ENCODE measurements at places on chromosomes 4 and X.

- no peak for DNase-seq
These were observed 81.2 kb downstream of the LIMCH1 start for GRCh38 chr4:41619161-41619560.

DNA sequence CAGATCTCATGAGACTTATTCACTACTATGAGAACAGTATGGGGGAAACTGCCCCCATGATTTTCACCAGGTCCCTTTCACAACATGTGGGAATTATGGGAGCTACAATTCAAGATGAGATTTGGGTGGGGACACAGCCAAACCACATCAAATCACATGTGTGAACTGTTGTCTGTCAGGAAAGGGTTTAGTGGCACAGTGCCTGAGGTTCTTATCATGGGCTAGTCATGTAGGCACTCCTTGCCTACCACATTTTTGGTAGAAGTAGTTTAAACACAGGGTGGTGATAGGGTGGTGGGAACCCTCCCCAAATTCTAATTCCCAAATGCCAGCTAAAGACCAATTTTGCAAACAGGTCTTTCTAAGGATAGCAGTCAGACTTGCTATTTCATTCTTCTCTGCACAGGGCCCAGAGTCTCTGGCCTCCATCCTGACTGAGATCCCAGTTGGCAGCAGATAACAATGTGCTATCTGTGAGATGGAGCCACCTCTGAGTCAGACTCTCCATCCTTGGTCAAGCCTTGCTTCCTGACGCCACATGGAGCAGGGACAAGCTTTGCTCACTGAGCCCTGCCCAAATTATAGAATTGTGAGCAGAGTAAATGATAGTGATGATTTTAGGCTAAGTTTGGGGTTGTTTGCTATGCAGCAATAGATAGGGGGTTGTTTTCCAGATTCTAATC, 33.5 kb upstream of the SETD7 start:
- DNase-seq, result no peak

DNA sequence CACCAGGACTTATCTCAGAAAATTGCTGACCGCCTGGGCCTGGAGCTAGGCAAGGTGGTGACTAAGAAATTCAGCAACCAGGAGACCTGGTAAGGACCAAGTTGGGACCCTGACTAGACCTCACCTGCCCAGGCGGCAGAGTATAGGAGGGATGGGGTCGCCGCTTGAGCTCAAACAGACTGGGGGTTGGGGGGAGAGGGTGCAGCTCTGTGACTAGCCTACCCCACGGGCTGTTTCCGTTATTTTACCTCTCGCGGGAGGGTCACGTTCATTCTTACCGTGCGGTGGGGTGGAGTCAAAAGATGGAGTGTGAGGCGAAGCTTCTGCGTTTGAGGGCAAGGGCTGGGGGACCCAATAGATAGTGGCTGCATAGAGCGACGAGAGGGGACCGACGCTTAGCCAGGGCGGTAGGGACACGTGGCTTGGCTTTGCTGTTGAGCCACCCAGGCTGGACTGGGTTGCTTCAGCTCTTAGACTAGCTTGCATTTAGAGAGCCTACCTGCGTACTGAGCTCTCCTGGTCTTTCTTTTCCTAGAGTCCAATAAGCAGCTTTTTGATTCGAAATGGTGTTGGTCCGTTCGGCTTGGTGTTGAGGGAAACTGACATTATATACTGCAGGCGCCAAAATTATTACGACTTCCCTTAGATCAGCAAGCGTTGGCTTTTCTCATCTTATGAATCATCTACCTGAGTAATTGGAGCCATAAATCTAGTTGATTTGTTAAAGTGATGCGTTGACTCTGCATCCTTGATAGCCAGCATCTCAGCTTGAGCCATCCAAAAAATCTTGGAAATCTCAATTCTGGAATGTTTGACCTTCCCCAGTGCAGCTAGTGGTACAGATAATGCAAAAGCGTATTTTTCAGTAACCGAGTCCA, 591 bp downstream of the PRPS1 start:
- DNase-seq, result no peak

DNA sequence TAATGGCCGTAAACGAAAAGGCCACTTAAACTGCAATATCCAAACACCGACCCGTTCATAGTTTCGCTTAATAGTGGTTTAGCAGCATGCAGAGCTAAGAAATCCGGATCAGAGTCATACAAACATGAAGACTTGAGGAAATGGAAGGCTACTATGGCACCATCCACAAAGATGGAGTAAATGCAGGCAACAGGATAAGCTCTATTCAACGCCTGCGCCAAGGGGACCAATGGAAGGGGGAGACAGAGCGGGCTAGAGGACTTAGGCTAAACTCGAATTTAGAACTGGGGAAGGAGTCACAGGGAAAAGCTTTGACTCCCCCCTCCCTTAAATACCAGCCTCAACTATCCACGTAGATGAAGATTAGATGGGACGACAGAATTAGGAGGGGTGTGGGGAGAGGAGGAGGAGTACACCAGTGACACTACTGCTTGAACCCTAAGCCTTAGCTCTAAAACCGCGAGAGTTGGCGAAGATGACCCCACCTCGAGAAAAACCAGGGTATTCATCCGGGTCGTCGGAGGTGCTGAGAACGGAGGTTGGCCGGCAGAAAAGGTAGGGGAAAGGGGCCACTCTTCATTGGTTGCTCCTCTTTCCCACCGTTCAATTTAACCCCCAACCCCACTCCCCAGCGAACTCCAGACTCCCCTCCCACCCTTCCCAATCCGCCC, 3.5 kb downstream of the HUWE1 start:
- DNase-seq, result no peak

GRCh38 chrX:9308426-9308825, 156.4 kb upstream of the TBL1X start:
- no peak for DNase-seq

GRCh38 chrX:20519146-20519545, 252.4 kb upstream of the RPS6KA3 start:
- DNase-seq, result no peak
